GM19239 (cell line): ENCODE measurements at places on chromosomes 13 and 19.

DNA sequence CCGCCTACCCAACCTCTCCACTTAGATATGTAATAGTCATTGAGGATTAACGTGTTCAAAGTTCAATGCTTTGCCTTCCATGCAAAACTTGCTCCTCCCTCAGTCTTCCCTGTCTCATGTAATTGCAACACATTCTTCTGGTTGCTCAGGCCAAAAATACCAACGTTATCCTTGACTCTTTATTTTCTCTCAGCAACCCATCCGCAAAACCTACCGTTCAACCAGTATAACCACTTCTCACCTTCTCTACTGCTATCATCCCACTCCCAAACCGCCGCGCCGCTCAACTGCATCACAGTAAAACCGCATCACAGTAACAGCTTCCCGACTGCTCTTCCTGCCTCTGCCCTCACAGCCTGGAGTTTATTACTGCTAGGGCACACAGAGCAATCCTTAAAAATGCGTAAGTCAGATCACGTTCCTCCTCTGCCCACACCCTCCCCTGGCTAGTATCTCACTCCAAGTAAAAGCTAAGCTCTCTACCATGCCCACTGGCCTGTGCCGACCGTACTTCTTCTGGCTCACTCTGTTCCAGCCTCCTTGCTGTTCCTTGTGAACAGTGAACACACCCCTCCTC is 8.2 kb downstream of the MTIF3 start:
- DNase-seq = no peak

- DNase-seq = no peak
These were observed 751 bp downstream of the ZNF584 start for GRCh38 chr19:58409010-58409790.

- DNase-seq = no peak
These were observed 42.2 kb upstream of the FLT1 start for GRCh38 chr13:28537171-28537570.

- DNase-seq = no peak
These were observed 12.8 kb downstream of the COL4A1 start for GRCh38 chr13:110294146-110294545.

DNA sequence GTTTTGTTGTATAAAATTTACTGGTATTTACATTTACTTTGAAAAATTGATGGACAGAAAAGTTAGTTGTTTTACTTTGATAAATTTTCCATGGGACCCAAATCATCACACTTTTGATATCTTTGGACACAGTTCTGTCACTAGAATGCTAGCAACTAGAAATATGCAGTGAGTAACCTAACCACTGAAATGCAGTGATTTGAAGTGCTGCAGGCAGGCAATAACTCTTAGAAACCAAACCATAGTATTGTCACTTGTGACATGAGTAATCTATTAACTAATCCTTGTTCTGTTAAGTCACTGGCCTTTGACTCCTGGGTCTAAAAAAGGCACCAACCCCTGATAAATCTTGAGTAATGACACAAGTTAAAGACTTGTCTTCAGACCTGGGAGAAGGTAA is 620.0 kb upstream of the ATXN8OS start:
- DNase-seq = no peak

DNA sequence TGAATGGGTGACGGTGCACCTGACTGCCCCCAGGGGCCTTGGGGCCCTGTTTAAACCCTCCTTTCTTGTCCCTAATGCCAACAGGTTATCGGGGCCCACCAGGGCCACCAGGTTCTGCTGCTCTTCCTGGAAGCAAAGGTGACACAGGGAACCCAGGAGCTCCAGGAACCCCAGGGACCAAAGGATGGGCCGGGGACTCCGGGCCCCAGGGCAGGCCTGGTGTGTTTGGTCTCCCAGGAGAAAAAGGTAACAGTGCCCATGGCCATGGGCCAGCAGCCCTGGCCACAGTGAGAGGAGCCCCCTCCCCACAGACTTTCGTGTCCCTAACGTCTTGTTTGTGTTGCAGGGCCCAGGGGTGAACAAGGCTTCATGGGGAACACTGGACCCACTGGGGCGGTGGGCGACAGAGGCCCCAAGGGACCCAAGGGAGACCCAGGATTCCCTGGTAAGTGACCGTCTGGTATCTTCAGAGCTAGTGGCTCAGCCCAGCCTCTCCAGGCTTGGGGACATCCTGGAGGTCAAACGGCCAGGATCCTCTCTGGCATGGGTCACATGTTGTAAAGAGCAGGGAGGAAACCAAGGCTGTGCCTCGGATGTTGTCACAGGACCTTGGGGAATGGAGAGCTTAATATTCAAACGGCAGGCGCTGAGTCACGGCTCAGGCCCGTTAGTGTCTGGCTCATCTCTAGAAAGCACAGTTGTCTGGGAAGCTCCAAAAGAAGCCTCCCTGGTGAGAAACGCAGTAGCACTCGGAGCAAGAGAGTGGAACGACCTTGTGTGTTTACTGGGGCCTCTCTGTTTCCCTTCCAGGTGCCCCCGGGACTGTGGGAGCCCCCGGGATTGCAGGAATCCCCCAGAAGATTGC is 58.3 kb downstream of the RAB20 start:
- no peak for DNase-seq

- no peak for DNase-seq
These were observed 3.6 kb upstream of the ELANE start for GRCh38 chr19:848386-848921.

DNA sequence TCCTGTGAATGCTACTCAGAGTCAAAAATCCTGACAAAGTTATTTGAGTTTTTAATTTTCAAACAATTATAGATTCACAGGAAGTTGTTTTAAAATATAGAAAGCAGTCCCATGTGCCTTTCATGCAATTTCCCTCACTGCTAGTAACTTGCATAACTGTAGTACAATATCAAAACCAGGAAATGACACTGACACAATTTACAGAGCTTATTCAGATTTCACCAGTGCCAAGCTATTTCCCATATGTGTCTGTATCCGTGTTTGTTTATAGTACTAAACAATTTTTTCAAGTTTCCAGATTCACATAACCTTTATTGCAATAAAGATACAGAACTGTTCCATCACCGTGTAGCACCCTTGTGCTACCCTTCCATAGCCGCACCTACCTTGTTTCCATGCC is 934.6 kb downstream of the PCDH17 start:
- DNase-seq = no peak

DNA sequence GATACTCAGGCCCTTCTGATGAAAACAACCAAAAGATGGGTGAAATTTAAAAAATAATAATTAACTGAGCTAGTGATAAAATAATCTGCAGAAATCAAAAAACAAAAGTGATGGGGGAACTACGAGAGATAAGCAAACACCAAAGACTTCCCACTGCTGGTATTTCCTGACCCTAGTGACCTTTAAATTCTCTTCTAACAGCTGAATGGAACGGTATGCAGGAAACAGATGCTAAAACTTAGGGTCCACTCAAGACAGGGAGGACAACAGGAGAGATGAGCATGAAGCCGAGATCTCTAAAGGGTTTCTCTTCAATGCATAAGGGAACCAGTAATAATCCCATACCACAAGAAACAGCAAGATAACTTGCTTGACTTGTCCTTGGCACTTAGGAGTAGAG is 50.8 kb downstream of the USP12 start:
- DNase-seq = no peak

DNA sequence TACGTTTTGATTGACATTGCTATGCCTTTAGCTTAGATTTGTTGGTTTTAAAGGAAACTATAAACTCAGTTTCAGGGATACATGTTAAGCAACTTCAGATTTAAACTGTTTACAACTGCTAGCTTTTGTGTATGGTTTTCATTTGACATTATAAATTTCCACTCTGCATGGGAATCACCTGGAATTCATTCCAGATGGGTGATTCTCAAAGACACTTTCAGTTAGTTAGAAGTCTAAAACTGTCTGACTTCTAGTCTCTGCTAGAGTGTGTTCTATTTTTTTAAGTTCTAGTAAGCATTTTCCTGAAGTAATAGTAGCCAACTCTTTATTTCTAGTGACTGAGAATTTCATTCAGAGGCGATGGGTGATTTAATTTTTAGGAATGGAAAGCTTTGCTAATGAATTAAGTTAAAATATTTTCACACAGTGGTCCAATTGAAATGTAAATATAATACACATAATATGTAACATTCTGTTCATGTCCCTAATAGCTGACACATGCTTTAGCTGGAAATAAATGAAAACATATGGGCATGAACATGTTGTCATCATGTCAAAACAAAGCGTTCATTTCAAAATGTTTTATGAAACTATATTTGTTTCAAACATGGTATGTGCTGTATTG is 58.3 kb upstream of the CSNK1A1L start:
- no peak for DNase-seq
